Fibroblast of the aortic adventitia (primary cell): ENCODE measurements at places on chromosomes 7 and 10. TPM values are rescaled to one million over a fixed set of nuclear protein-coding genes. Genes with fewer than 3 reads are reported as not detected.

SLC18A3 gene
- total RNA-seq: not detected in 2 replicates

SNX8 gene
- total RNA-seq: 12.1 and 19.4 TPM in 2 replicates

BBS9 gene
- 26.8 and 31.1 TPM in 2 replicates for total RNA-seq

CDNF gene
- total RNA-seq: 1.2 and 2.4 TPM in 2 replicates

ZNF862 gene
- 8.8 and 9.2 TPM in 2 replicates for total RNA-seq

HTR5A gene
- not detected in 2 replicates for total RNA-seq

GATAD1 gene
- total RNA-seq: 14.8 and 25.7 TPM in 2 replicates

RSPH10B gene
- total RNA-seq: 0.63 TPM in 1 of 2 replicates, not detected in the other

ZMYND11 gene
- 47.4 and 71.5 TPM in 2 replicates for total RNA-seq

PRRT4 gene
- 0.27 and 0.82 TPM in 2 replicates for total RNA-seq

TYW1 gene
- 15.0 and 26.5 TPM in 2 replicates for total RNA-seq

HECW1 gene
- 0.82 and 3.6 TPM in 2 replicates for total RNA-seq

OR2A42 gene
- total RNA-seq: not detected in 2 replicates

GRID2IP gene
- total RNA-seq: not detected in 2 replicates

MYO3A gene
- total RNA-seq: not detected in 2 replicates

SDK1 gene
- 0.27 TPM in 1 of 2 replicates, not detected in the other for total RNA-seq

LIPM gene
- 0.82 TPM in 1 of 2 replicates, not detected in the other for total RNA-seq

SLC18A2 gene
- total RNA-seq: under 0.01 TPM in 1 of 2 replicates, not detected in the other

PPP1R3A gene
- total RNA-seq: not detected in 2 replicates

CPXM2 gene
- total RNA-seq: 31.6 and 64.0 TPM in 2 replicates

SUPV3L1 gene
- 31.0 and 67.4 TPM in 2 replicates for total RNA-seq

MRPS17 gene
- total RNA-seq: 9.0 and 15.8 TPM in 2 replicates

PAPSS2 gene
- total RNA-seq: 26.2 and 96.9 TPM in 2 replicates

TRPV5 gene
- total RNA-seq: not detected in 2 replicates

VWDE gene
- 0.08 and 0.09 TPM in 2 replicates for total RNA-seq

BMPER gene
- 45.4 and 157 TPM in 2 replicates for total RNA-seq

OPN1SW gene
- not detected in 2 replicates for total RNA-seq

SFTPA1 gene
- total RNA-seq: not detected in 2 replicates

NSMCE4A gene
- total RNA-seq: 25.0 and 39.3 TPM in 2 replicates

PRSS37 gene
- total RNA-seq: not detected in 2 replicates

SLC13A4 gene
- total RNA-seq: 0.99 and 3.3 TPM in 2 replicates

PRKG1 gene
- total RNA-seq: 45.6 and 60.2 TPM in 2 replicates

CLIP2 gene
- 31.9 and 89.9 TPM in 2 replicates for total RNA-seq

HYAL4 gene
- not detected in 2 replicates for total RNA-seq

CALHM3 gene
- total RNA-seq: not detected in 2 replicates

CALCR gene
- total RNA-seq: not detected in 2 replicates

NKX6-2 gene
- not detected in 2 replicates for total RNA-seq

VSTM4 gene
- 4.7 and 6.5 TPM in 2 replicates for total RNA-seq

ZNF282 gene
- total RNA-seq: 15.5 and 31.9 TPM in 2 replicates

AS3MT gene
- 2.9 and 7.0 TPM in 2 replicates for total RNA-seq

PVRIG gene
- not detected in 2 replicates for total RNA-seq
